ENCODE measurements at places on chromosomes 6 and 20.

DNA sequence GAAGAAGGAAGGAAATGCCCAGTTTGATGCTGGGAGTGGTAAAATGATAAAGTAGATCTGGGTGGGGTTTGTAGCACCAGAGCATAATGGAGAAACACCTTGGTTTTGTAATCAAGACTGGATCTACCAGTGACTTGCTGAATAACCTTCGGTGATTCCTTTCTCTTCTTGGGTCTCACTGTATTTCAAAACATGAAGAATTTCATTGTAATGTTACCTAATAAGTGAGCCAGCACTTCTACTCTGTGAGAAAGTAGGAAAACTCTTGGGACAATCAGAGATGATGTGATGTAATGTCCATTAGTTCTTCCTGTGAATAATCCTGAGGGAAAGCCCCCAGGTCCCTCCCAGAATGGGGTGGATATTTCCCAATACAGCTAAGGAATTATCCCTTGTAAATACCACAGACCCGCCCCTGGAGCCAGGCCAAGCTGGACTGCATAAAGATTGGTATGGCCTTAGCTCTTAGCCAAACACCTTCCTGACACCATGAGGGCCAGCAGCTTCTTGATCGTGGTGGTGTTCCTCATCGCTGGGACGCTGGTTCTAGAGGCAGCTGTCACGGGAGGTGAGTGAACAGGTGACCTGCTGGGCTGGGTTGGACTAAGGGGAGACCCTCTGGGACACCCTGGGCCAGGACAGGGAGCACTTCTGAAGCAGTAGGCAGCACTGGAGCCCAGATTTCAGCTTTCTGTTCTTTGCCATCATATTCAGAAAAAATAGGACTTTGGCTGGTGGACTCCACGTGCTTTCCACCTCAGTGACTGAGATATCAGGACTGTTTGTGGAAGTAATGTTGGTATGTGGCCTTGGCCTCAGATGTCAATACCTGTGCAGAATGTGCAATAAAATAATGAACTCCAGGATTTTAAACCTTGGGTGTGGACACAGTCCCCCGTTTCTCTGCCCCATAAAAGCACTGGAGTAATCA, at the start of gene PI3:
Gene PI3, plus strand, starts transcription at position 469 of the 931 bp plus-strand sequence. Its CDS starts 21 bp downstream, at position 490.
- no peak for DNase-seq

DNA sequence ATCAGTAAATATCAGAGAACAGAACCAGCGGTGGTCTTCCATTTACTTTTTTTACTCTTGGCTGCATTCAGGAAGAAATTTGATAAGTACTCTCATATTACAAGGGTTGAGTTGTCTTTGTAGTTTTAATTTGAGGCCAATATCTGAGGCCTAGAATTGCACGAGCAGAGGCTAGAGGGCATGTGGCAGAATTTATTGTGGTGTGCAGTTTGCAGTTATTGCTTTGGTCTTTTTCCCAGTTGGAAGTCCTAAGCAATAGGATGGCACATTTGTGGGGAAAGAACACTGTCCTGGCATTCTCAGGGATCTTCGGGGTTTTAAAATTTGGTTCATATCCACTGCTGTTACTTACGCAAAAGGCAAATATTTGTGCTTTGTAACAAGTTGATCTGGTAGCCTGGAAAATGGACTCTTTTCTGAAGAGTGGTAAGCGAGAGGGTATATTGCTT, 66.0 kb downstream of the CTNNBL1 start:
- DNase-seq, result no peak

DNA sequence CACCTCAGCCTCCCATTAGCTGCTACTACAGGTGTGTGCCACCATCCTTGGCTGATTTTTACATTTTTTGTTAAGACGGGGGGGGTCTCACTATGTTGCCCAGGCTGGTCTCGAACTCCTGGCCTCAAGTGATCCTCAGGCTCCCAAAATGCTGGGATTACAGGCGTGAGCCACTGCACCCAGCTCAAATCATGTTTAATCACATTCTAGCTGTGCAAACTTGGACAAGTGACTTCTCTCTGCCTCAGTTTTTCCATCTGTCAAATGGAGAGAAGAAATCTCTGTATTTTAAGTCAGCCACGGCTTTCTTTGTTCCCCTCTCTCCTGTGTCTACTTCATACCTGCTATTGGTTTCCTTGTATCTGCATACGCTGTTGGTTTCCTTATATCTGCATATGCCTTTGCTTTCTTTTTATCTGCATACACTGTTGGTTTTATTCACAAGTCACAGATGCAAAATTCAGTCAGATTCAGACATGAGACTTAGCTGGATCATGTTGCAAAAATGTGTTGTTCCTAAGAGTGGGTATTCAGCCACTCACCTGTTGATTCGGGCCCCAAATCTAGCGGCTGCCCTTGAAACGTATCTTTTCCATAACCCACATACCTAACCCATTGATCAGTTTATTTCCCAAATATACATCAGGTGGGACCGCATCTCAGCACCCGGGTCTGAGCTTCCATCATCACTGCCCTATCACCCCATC, 30.2 kb downstream of the SULF2 start:
- DNase-seq, result no peak

GRCh38 chr6:98787961-98788360, 46.4 kb upstream of the POU3F2 start:
- peak; percentile 53 for DNase-seq

DNA sequence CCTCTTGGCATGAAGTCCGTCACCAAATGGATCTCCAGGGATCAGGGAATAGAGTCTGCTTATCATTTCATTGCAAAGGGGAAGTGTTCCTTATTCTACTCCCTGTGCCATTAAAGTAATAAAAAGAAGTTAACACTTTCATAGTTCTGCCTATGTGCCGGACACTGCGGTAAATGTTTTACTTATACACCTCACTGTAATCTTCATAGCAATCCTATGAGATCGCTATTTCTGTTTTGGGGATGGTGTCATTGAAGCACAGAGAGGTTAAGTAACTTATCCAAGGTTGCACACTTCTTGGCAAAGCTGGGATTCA, 177.7 kb downstream of the TSHZ2 start:
- no peak for DNase-seq

GRCh38 chr6:170317718-170318117, 11.2 kb downstream of the FAM120B start:
- no peak for DNase-seq

- DNase-seq, result no peak
Observed at GRCh38 chr20:14729390-14729789, 392.0 kb upstream of the FLRT3 start.

DNA sequence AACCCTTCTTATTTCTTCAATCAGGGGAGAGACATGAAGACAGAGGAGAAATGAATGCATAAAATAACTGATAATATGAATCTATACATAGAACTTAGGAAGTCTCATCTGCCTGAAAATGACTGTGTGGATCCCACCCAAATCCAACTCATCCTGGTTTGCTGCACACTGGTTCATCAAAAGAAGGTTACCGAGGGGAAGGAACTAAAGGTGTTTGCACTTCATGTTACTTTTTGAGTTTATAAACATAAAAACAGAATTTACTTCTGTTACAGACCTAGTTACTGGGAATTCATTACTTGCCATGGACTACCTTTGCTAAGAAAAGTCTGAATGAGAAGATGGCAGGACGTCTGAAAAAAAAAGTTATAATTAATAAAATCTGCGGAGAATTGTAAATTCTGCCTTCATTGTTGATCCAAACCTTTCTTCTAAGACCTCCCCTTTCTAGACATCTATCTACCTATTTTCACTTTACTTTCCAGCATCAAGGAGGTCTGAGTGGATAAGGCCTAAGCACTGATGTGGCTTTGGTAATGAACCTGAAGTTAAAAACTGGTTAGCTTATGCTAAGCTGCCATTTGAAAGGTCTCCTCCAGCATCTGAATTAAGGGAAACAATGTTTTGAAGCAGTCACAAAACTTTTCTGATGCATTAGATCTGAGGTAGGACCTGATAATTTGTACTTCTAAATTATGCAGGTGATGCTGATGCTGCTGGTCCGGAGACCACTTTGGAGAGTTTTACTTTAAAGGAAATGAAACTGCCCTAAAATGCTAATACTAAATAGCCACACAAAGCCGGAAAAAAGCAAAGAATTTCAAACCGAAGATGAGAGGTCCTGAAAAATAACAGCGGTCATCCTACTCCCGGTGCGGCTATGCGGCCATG, 84.0 kb downstream of the HFE start:
- DNase-seq, result no peak

DNA sequence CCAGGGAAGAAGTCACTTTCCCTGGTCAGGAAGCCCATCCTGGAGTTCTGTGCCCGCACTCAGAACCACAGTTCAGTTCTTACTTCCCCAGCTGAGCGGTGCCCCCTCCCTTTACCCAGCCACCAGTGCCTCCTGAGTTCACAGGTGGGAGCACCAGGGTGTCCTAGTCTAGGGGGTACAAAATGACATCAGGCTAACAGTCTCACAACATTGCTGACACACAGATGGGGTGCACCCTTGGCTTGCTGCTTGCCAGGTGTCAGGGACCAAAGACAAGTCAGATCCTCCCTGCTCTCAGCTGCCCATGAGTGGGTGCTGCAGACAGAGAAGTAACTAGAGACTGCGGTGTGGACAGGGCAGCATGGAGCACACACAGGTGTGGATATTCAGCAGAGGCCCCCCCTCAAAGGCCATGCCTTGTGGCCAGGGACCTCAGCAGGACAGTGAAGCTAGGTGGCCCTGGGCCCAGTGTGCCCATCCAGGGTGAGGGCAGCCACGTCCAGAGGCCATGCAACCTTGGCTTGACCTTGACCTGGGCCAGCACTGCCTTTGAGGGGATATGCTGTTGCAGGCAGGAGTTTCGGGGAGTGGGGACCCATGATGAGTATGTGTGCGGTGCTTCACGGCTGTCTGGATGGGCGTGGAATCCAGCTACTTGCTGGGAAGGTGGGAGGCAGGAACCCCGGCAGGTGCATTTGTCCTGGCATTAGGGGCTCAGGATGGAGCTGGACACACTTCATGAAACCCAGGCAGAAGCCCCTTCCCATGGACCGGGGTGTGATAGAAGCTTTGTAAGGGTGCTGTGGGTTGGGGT, 110.4 kb upstream of the FRMD1 start:
- DNase-seq, result no peak

DNA sequence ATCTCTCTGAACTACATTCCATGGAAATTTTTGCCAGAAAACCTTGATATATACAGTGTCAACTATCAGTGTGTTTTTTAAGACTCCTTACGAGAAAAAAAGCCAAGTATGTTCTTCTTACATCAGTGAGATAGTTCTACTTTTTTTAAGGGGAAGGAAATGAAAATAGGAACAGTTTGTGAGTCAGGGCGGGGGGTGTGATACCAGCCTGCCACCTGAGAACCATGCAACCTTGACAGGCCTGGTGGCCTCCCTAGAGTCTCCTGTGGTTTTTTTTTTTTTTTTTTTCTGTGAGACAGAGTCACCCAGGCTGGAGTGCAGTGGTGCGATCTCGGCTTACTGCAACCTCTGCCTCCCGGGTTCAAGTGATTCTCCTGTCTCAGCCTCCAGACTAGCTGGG, 96.3 kb upstream of the GCM1 start:
- DNase-seq, result no peak

DNA sequence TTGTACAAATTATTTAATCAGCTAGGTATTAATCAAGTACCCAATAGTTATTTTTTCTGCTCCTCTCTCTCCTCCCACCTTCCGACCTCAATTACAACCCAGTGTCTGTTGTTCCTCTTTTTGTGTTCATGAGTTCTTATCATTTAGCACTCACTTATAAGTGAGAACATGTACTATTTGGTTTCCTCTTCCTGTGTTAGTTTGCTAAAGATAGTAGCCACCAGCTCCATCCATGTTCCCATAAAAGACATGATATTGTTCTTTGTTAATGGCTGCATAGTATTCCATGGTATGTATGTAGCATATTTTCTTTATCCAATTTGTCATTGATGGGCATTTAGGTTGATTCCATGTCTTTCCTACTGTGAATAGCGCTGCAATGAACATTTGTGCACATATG, 652.8 kb upstream of the CITED2 start:
- no peak for DNase-seq

- no peak for DNase-seq
Observed at GRCh38 chr6:165848086-165848426, 185.0 kb upstream of the PDE10A start.

DNA sequence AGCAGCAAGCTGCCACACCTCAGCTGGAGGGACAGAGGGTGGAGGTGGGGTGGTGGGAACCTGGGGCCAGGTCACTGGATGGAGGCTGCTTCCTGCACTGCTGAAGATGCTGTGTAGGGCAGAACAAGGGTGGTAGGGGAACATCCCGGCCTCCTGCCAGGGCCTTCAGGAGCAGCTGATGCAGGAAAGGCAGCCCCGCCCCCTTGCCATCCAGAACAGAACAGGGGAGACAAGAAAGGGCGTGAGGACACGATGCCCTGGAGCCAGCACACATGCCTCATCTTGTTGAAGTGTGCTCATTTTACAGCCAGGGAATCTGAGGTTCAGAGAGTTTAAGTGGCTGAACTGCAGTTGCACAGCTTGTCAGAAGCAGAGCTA, 43.1 kb upstream of the PHACTR3 start:
- no peak for DNase-seq

DNA sequence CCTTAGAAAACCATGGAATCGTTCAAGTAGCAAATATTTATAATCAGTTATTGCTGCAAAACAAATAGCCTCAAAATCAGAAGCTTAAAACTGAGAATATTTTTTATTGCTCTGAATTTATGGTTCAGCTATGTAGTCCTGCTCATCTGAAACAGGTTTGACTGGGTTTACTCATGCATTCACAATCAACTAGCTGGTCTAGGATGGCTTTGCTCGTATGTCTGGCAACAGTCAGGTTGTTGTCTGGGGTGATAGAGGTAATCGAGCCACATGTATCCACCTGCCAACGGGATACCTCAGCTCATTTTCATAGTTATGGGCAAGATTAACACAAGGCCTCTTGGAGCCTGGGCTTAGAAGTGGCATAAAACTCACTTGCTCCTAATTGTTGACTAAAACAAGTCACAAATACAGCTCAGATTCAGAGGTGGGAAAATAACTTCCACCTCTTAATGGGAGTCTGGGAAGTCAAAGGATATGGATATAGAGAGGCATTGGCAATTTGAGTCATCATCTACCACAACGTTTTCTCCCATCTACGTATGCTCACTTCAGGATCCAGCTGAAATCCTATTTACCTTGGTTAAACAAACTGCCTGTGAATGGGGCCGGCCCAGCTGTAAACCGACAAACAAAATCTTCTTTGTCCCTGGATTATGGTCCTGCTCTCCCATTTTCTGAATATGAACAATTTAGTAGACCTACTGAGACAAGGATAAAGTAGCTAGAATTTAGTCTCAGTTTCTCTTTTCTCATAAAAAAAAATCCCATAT, 54.5 kb upstream of the TENT5A start:
- DNase-seq, result peak; percentile 12

- DNase-seq, result no peak
Observed at GRCh38 chr6:118218156-118218555, 311.1 kb downstream of the SLC35F1 start.

- DNase-seq, result no peak
Observed at GRCh38 chr6:84853901-84854300, 89.5 kb upstream of the TBX18 start.

- peak; percentile 39 for DNase-seq
Observed at GRCh38 chr6:1856381-1856780, 246.7 kb downstream of the FOXC1 start.

- peak; percentile 88 for DNase-seq
Observed at GRCh38 chr20:347640-348484, 951 bp downstream of the NRSN2 start.

Data from NCI-H1092 (cell line).